Fibroblast of skin of abdomen (primary cell): ENCODE measurements at places on chromosomes 3 and 15.

DNA sequence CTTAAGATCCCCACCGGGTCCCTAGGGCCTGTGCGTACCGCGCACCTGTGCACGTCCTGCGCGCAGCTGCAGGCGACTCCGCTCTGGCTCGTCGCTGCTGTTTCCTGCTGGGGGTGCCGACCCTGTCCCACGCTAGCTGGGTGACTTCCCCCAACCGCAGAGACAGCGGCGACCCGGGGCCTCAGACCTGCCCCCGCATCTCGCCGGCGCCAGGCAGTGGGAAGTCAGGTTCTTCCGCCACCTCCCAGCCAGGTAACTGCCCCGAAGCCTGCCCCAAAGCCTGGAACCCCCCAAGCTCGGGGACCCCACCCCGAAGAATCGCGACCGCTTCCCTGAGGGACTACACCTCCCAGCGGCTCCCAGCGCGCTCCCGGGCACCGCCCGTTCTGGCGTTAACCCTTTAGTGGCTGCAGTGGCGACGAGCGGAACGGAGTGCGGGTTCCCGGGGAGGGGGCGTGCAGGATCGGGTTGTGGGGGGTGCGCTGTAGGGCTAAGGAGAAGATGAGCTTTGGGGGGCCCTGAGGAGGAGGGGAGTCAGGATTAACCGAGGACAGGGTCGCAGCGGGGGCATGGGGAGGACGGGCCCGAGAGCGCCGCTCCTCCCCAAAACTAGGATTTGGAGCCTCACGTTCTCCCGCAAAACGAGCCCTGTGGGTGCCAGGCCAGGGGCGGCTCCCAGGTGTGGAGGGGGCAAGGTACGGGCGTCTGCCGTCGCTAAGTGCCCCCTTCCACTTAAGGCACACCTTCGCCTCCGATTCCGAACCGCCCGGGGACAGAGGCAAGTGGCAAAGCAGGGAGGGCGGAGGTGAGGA, 589 bp downstream of the NEIL1 start:
- DNase-seq: peak; percentile 15

GRCh38 chr3:113832477-113833164, 6.0 kb upstream of the GRAMD1C start:
- peak; percentile 13 for DNase-seq

DNA sequence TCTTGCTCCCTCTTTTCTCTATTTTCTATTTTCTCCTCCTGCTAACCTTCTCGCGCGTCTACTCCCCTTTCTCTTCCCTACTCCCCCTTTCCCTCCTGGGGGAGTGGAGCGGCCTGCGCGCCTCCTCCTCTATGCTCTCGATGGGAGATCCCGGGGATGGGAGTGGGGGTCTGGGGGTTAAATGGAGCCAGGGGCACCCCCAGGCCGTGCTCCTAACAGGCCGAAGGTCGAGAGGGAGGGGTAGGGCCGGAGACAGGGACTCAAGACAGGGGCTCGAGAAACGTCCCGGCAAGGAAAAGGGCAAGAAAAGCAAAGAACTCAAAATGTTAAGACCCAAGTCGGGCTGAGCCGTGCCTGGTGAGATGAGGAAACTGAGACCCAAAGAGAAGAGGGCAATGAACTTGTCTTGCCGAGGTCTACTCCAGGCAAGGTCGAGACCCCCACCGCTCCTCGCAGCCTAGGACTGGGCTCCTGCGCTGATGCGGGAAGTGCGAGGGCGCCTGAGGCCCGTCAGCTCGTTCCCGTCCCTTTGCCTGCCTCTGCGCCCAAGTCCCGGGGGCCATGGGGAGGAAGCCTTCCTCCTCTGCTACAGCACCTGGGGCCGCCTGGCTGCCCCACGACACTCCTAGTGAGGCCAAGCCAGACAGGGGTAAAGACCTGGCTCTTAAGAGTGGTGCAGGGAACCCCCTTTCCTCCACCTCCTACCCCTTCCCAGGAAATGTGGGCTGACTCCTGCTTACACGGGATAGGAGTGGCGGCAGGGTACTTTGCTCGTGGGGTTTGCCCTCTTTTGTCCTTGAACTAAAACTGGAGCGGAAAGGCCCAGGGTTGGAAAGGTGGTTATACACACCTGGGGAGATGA, 770 bp upstream of the MEGF11 start:
- DNase-seq: no peak

- DNase-seq: no peak
Observed at GRCh38 chr3:77799278-77799677, 759.4 kb downstream of the ROBO2 start.

- no peak for DNase-seq
Observed at GRCh38 chr15:90132437-90132836, 30.2 kb upstream of the IDH2 start.

DNA sequence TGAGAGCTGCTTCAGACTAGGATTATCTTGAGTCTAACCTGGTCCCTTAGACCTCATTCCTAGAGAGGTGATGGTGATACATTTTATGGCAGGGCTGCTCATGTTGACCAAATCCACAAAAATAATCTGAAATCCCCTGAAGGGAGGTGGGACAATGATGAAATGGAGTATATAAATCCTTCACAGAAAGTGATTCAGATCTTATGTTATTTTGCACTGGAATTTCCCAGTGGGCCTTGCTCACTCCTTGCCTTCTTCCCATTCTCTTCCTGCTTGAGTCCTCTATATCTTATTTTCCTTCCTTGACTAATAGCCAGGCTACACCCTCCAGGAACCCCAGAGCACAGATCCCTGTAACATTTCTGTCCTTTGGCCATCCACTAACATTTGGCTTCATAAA, 10.4 kb upstream of the TMEM202 start:
- peak; percentile 5 for DNase-seq

- DNase-seq: no peak
Observed at GRCh38 chr3:156985711-156986110, 159.6 kb downstream of the LEKR1 start.
